Activated CD4-positive, alpha-beta T cell treated with anti-CD3 and anti-CD28 coated beads for 36 hours (primary cell): ENCODE measurements at places on chromosomes 2 and 18.

GRCh38 chr2:42470706-42471105 lies 23.1 kb downstream of the KCNG3 start:
- no peaks in the 10 kb centered on the region for H3K36me3 ChIP-seq
- H3K27me3 ChIP-seq = no peaks in the 10 kb centered on the region
- H3K4me3 ChIP-seq = no peak overlapping the region

- no peak overlapping the region for H3K27ac ChIP-seq
- no peaks in the 10 kb centered on the region for H3K27me3 ChIP-seq
- no peak for DNase-seq
- H3K36me3 ChIP-seq = no peaks in the 10 kb centered on the region
These were observed 2180.0 kb upstream of the PIK3C3 start for GRCh38 chr18:39774957-39775598.

GRCh38 chr18:46628206-46628605 lies 28.8 kb downstream of the LOXHD1 start:
- no peaks in the 10 kb centered on the region for H3K36me3 ChIP-seq
- H3K4me3 ChIP-seq = no peak overlapping the region
- DNase-seq = no peak
- H3K4me1 ChIP-seq = peaks cover 16% of the 10 kb centered on the region

GRCh38 chr2:222569826-222570225 lies 86.1 kb downstream of the FARSB start:
- H3K27ac ChIP-seq = no peak overlapping the region
- H3K27me3 ChIP-seq = no peaks in the 10 kb centered on the region
- H3K36me3 ChIP-seq = peaks cover 64% of the 10 kb centered on the region
- no peak overlapping the region for H3K4me3 ChIP-seq

- no peak for DNase-seq
- H3K27ac ChIP-seq = no peak overlapping the region
- no peaks in the 10 kb centered on the region for H3K36me3 ChIP-seq
- H3K4me1 ChIP-seq = no peaks in the 10 kb centered on the region
- no peaks in the 10 kb centered on the region for H3K27me3 ChIP-seq
These were observed 515.6 kb upstream of the SLC8A1 start for GRCh38 chr2:40967451-40967850.

DNA sequence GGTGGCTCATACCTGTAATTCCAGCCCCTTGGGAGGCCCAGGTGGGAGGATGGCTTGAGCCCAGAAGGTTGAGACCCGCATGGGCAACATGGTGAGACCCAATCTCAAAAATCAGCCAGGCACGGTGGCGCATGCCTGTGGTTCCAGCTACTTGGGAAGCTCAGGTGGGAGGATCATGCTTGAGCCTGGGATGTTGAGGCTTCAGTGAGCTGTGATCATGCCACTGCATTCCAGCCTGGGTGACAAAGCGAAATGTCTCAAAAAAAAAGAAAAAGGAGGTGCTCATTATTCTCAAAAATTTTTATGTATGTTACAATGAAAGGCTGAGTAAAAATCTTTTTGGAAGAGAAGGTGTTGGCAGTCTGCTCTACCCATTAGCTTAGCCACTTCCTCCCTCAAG lies 106.8 kb downstream of the TSN start:
- H3K27ac ChIP-seq = no peak overlapping the region
- H3K4me1 ChIP-seq = no peaks in the 10 kb centered on the region
- H3K4me3 ChIP-seq = no peak overlapping the region
- DNase-seq = no peak
- H3K36me3 ChIP-seq = no peaks in the 10 kb centered on the region

DNA sequence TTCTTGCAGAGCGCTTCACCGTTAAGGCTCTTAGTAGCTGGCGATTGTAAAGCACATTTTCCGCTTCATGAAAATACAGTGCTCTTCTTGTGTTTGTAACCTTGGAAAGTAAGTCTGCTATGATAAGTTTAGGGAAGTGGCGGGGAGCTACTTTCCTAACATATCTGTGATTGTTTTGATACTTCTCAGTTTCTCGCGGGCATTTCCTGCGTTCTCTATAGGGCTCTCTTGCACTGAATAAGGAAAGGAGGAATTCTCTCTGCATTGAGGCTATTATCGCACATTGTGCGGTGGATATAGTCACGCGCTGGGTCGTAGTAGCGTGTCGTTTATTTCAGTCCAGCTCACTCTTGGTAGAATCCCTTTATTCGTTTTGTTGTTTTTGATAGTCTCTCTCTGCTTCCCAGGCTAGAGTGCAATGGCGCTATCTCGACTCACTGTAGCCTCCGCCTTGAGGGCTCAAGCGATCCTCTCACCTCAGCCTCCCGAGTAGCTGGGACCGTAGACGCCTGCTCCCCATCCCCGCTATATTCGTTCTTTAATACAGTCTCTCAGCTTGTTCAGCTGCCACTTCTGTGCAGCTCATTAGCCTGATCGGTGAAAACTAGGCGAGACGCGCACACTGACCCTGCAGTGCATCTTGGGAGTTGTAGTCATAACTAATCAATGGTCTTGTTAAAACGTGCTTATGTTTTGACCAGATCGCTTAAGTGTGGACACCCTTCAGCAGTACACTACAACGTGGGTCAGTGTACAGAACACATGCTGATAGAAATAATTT lies 1.0 kb upstream of the PPP4R3B start:
- no peaks in the 10 kb centered on the region for H3K27me3 ChIP-seq
- DNase-seq = peak; percentile 73
- peaks cover 34% of the 10 kb centered on the region for H3K4me1 ChIP-seq
- H3K36me3 ChIP-seq = peaks cover 32% of the 10 kb centered on the region

DNA sequence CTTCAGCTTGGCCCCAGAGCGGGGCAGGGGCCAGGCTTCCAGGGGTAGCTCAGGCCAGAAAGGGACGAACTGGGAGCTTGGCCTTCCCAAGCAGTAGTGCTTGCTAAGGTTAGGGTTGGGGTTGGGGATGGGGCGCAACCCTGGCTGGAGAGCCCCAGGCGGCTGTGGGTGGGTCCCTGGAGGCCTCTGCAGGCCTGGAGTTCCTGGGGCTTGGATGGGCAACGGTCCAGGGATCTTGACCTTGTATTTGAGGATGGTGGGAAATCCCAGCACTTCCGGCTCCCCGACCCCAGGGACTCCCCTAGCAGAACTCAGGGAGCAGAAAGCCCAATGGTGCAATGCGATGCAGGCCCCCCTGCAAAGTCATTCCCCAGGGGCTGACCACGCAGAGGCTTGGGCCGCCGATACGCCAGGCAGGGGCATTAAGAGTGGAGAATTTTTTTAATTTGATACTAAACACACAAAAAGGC lies 12.6 kb upstream of the MLPH start:
- H3K36me3 ChIP-seq = no peaks in the 10 kb centered on the region
- H3K4me1 ChIP-seq = peaks cover 21% of the 10 kb centered on the region
- peak overlapping the region; percentile 89 for H3K27ac ChIP-seq
- peak overlapping the region; percentile 73 for H3K4me3 ChIP-seq

DNA sequence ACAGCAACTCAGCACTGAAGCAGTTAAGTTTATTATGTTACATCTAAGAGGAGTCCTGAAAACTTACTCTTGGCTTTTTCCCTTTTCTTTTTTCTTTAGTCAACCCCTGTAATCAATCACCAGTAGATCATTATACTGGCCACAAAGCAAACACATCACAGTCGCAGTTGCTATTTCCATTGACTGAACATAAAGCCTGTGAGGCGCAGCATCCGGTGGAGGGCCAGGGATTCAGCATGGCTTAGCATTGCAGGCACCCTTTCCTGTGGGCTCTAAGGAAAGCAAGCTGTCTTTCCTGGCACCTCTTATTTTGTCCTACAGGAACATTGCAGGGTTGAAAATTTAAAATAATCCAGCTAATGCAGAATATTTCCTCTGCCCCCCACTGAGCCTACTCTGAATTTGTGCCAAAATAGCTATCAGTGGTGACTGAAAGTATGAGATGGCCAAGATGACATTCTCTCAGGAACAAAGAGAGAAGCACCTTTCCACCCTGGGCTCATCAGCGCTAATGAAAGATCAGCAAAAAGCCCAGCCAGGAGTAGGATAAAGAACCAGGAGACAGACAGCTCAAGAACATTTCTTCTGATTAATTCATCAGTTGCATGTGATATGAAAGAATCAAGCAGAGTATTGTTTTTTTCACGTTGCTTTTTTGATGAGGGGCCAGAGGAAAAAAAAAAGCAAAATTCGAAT lies 85.3 kb upstream of the SULT1C3 start:
- no peak overlapping the region for H3K27ac ChIP-seq
- H3K4me1 ChIP-seq = no peaks in the 10 kb centered on the region
- peaks cover 11% of the 10 kb centered on the region for H3K27me3 ChIP-seq
- no peak overlapping the region for H3K4me3 ChIP-seq
- no peak for DNase-seq

- H3K27ac ChIP-seq = no peak overlapping the region
- H3K4me1 ChIP-seq = no peaks in the 10 kb centered on the region
- no peak overlapping the region for H3K4me3 ChIP-seq
These were observed 39.1 kb downstream of the TMEFF2 start for GRCh38 chr2:192155511-192156118.

- H3K4me1 ChIP-seq = no peaks in the 10 kb centered on the region
- H3K27me3 ChIP-seq = peaks cover 2% of the 10 kb centered on the region
- DNase-seq = peak; percentile 8
- H3K27ac ChIP-seq = no peak overlapping the region
- H3K36me3 ChIP-seq = no peaks in the 10 kb centered on the region
These were observed 21.8 kb downstream of the SCN3A start for GRCh38 chr2:165182029-165182428.

DNA sequence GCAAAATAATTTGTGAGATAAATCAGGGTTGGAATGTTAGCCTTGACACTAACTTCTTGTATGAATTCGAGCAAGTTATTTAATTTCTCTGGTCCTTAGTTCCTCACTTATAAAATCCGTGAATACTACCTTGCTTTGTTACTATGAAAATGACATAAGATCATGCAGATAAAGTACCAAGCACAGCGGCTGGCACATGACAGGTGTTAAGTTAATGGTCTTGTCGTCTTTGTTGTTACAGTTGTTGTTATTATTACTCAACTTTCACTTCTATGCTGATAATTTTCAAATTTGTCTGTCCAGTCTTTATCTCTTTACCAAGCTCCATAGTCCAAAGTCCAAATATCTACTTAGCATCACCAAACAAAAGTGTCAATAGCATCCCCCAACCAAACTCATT lies 482.1 kb downstream of the ARHGAP15 start:
- no peaks in the 10 kb centered on the region for H3K27me3 ChIP-seq
- peaks cover 11% of the 10 kb centered on the region for H3K36me3 ChIP-seq
- peaks cover 59% of the 10 kb centered on the region for H3K4me1 ChIP-seq
- H3K27ac ChIP-seq = no peak overlapping the region
- no peak for DNase-seq
- H3K4me3 ChIP-seq = no peak overlapping the region
